H9 (cell line): ENCODE measurements at places on chromosomes 12 and 14.

DNA sequence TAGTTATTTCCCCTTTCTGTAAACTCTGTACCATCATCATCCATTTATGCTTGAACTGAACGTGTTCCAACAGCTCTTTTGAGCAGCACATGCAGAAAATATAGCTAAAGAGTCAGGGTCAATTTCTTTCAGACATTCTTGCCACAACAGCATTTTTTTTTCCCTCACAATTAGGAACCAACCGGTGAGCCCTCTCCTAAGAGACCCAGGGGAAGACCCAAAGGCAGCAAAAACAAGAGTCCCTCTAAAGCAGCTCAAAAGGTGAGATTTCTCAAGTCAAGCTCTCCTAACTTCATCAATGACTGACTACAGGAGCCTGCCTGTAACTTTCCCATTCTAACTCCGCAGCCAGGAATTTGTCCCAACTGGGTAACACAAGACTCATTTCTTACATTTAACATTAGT is 3.5 kb downstream of the HMGA2 start:
- no peak for DNase-seq

DNA sequence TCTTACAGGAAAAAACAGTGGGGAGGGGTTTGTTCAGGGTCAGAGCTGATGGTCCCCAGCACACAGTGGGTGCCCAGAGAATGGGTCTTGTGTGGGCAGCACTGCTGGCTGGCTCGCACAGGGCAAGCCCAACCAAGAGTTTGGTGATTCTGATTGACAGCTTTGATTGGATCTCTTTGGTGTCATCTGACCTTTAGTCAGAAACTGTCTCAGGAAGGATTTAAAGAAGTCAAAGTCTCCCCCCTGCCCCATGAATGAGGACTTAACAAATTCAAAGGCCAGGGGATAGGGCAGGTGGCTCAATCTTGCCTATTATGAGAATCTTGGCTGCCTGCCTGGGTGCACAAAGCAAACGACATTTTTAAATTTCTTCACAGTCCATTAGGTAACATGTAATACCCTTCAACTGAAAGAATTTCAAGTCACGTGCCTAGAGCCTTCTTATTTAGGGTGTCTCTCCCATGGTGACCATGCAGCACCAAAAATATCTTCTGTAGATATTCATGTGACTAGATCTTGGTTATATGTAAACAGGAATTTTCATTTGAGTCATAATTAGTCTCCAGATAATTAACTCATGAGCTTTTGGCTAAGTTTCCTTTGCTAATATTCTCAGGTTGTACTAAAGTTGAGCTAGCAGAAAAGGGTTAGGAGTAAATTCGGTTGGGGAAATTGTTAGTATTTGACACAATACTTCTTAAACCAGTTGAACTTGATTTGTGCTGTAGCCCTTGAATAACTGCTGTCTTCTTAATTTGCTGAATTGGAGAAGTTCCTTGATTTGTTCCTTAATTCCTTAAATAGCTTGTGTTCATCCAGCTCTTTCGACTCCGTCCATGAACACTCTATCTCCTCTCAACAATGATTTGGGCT is 54.5 kb upstream of the HECTD1 start:
- no peak for DNase-seq

GRCh38 chr12:10385166-10385613 is 4.7 kb downstream of the KLRK1 start:
- DNase-seq, result no peak

DNA sequence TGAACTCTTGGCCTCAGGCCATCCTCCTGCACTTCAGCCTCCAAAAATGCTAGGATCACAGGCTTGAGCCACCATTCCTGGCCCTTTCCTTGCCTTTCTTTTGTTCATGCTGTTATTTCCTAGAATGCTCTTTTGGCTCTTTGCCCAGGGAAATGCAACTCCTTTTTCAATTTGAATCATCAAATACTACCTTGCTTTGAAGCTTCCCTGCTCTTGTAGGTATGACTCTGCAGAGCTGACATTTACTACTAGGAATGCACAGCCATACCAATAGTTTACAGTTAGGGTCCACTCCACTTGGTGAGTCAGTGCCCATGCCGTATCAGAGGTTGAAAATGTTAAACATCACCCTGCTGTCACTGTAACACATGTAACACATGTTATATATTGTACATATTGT is 107.0 kb upstream of the CRY1 start:
- DNase-seq, result no peak

- DNase-seq, result no peak
Measured at GRCh38 chr14:105173901-105174894, 5.6 kb upstream of the JAG2 start.

DNA sequence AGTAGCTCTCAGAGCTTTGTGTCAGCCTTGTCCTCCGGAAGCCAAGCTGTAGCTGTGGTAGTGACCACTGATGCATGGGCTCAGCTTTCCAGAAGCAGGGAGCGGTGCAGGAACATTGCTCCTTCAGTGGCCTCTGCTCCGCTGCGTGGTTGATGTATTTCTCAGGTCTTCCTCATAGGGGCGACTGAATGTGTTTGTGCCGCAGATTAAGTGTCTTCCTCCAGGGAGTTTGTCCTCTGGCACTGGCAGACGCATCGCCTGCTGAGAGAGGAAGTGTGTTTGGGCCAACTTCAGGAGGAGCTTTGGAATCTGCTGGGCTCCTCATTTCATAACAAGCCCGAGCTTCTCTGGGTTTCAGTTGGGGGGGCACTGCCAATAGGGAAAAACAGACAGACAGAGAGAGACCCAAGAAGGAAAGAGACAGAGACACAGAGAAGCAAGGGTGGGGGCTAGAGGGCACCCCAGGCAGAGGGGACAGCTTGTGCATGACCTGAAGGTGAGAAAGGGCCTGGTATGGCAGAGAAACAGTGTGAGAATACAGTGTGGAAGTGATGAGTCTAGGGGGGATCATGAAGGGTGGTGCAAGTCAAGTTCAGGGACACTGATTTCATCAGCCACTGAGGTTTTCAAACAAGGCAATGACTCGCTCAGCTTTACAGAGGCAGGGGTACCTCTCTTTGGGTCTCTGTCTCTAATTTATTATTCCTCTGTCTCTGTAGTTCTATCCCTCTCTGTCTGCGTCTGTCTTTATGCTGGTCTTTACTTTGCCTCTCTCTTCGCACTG is 69.4 kb upstream of the PRIMA1 start:
- DNase-seq, result peak; percentile 63

GRCh38 chr12:94286583-94287244 is 138.3 kb downstream of the PLXNC1 start:
- DNase-seq, result no peak

GRCh38 chr12:23555180-23555824 is 394.2 kb downstream of the SOX5 start:
- DNase-seq, result no peak

DNA sequence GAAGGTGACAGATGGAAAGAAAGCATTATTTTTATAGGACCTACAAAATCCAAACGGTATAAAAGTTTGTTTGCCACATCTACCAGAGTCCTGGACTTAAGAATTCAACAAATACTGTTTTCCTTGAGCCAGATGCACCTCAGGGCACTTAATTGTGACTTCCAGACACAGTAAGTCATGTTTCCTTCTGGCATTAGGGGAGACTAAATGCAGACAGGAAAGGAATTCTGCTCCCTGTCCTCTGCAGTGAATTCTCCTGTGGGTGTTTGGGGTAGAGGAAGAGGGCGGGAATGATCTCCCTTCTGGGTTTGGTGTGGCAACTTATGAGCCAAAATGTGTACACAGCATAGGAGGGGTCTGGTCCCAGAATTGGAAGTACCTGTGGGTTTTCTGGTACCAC is 93.9 kb upstream of the ZDHHC17 start:
- DNase-seq, result no peak

- DNase-seq, result peak; percentile 87
Measured at GRCh38 chr12:114508529-114509129, 102.7 kb upstream of the TBX5 start.

- no peak for DNase-seq
Measured at GRCh38 chr14:35934499-35934898, 108.4 kb downstream of the BRMS1L start.

GRCh38 chr14:74935360-74935680 is 12.3 kb upstream of the RPS6KL1 start:
- DNase-seq, result no peak

DNA sequence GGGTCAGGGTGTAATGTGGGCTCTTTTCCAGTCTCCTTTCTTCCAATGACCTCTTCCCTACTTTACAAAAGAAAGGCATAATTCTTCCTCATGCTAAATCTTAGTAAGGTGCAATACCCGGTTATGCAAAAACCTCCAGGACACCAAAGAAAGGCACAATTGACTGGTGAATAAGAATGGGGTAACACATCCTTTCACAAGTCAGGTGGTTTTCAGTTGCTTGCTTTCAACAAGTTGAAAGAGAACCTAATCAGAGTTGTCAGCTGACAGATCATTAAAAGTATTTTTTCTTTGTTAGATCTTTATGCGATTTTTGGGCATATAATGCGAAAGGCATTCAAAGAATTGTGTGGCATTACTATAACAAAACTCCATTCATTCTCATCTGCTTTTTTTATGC is 1.3 kb upstream of the AEBP2 start:
- DNase-seq, result no peak

- peak; percentile 61 for DNase-seq
Measured at GRCh38 chr12:9673404-9674225, 4.1 kb downstream of the CLEC2D start.

GRCh38 chr14:49636866-49637265 is 1.8 kb upstream of the DNAAF2 start:
- no peak for DNase-seq

DNA sequence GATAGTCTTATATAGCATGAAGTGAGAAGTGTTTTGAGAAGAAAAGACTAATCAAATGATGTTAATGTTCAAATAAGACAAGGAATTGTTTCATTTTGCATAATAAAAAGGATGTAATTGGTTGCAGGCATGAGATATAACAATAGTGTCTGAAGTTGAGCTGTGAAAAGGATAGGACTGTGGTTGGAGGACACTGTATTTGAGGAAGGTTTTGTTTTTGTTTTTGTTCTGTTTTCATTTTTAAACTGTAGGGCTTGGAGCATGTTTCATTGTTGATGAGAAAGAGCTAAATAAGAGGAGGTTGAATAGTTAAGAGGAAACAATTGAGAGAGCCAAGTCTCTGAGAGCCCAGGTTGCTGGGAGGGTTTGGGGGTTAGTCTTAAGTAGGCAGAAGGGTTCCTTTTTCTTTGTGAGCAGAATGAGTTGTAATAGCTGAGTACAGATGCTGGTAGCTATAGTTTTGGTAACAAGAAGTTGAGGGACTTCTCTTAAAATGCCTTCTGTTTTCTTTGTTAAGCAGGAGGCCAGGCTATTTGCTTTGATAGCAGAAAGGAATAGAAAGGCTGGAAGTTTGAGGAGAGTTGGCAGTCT is 58.4 kb downstream of the CCDC91 start:
- DNase-seq, result no peak

GRCh38 chr14:67409461-67409860 is 2.5 kb downstream of the PLEK2 start:
- DNase-seq, result no peak

- no peak for DNase-seq
Measured at GRCh38 chr12:77696183-77696582, 134.5 kb upstream of the NAV3 start.

DNA sequence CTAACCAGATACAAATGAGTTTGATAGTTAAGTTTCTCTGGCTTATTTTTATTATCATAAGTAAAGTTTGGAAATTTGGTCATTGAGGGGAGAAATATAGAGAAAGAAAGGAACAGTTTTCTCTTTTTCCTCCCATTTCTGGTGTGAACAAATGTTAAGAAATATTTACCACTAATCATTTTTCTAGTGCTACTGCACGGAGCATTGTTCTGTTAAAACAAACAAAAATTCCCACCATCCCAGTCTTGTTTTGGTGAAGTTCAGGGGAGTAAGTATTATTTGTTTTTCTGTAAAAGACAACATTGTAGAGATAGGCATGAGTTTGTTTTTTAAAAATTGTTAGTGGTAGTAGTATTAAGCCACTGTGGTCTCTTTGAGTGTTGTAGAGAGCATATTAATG is 135.3 kb downstream of the FGD4 start:
- no peak for DNase-seq

DNA sequence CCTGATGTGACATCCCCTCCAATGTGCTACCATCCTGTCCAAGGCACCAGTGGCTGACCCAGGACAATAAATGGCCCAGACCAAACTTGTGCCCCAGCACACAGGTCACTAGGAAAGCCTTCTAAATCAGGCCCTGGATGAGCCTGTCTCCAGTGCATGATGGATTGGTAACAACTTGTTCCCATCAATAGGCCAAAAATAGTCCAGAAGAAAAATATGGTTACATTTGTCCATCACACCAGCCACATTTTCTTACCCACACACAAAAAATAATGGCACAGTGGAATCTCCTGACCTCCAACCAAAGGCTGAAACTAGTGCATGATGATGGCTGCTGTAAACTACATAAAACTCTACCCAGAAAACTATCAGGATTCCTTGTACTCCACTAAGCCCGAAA is 228.4 kb downstream of the SPTSSA start:
- no peak for DNase-seq

GRCh38 chr14:37709419-37710195 is 114.2 kb downstream of the TTC6 start:
- no peak for DNase-seq

DNA sequence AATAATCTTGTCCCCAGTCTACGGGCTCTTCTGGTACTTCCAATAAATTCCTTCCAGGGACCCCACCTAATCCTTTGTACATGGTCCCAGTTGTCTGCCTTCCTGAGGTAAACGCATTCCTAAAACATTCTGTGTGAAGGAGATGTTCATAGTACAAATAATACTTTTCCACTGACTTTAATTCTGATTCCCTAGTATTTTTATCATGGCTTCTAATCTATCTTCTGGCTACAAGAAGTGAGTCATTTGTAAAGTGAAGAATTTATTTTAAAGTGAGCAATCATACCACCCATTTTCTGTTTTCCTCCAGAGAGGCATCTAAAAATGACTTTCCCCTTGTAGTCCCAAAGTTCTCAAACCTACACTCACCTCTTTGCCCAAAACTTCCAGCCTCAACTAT is 65.9 kb upstream of the NUDT4 start:
- DNase-seq, result no peak

- DNase-seq, result no peak
Measured at GRCh38 chr12:32107359-32108267, 966 bp downstream of the BICD1 start.

GRCh38 chr12:65977384-65977783 is 153.1 kb downstream of the HMGA2 start:
- DNase-seq, result no peak

GRCh38 chr12:57103856-57104255 is 7.3 kb downstream of the STAT6 start:
- no peak for DNase-seq
